Stimulated activated CD8-positive, alpha-beta memory T cell treated with anti-CD3 and anti-CD28 coated beads, Interleukin-4, amount 100 ng/mL, for 4 hours (primary cell): ENCODE measurements at places on chromosomes 5 and 9.

DNA sequence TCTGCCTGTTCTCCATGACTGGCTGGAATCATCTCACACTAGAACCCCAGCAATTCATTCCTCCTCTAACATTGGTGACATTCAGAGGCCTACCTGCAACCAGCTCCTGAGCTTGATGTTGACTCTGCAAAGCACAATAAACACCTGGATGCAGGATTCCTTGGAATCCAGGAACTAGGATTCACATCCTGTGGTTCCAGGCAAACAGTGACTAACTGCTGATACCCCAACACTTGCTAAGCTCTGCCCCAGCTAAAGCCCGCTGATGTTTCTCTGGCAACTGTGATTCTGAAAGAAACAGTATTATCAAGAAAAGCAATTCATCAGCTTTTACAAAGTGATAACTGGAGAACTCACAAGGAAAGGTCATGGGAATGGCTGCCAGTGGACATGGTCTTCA, 29.2 kb downstream of the SUSD1 start:
- DNase-seq: no peak

DNA sequence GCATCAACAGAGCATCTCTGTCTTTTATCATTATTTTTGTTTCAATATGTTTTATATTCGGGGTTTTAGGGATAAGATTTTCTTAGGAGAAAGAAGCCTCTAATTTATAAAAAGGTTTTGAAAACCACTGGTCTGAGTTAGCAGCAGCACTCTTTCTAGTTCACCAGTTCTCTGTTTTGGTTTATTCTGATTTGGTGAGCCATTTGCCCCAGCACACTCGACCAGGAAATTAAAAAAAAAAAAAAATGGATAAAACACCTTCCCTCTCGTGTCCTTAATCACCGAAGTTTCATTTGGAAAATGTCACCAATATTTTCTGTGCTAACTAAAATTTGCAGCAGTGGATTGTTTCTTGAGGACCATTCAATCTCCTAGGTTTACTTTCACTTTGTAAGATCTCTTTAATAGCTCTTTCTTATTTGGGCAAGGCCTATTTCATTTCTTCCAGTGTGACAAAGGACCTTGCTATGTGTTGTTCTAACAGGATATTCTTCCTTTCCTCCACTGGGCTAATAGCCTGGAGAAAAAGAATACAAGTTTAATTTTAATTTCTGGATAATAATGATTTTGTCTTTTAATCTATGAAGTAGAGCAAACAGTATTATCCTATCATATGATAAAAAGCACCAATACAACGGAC, 57.8 kb upstream of the ANXA1 start:
- no peak for DNase-seq

- no peak for DNase-seq
Observed at GRCh38 chr5:179008667-179009066, 13.5 kb upstream of the GRM6 start.

GRCh38 chr5:72587661-72588308, 80.6 kb upstream of the ZNF366 start:
- DNase-seq: no peak

DNA sequence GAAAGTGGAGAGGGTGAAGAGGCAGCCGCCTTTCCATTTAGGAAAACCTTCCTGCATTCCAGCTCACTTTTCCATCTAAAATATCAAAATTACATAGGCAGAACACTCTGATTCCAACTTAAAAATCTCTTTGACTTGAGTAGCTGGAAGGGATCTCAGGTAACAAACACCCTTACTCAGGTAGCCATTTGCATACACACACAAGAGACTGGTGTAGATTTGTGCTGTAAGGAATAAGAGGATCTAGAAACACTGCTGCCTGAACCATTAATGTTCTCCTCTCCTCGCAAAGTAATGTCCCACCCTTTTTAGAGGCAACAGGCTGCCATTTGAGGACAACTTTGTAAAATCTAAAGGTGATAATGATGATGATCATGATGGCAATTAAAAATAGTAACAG, 53.5 kb downstream of the BNC2 start:
- no peak for DNase-seq

DNA sequence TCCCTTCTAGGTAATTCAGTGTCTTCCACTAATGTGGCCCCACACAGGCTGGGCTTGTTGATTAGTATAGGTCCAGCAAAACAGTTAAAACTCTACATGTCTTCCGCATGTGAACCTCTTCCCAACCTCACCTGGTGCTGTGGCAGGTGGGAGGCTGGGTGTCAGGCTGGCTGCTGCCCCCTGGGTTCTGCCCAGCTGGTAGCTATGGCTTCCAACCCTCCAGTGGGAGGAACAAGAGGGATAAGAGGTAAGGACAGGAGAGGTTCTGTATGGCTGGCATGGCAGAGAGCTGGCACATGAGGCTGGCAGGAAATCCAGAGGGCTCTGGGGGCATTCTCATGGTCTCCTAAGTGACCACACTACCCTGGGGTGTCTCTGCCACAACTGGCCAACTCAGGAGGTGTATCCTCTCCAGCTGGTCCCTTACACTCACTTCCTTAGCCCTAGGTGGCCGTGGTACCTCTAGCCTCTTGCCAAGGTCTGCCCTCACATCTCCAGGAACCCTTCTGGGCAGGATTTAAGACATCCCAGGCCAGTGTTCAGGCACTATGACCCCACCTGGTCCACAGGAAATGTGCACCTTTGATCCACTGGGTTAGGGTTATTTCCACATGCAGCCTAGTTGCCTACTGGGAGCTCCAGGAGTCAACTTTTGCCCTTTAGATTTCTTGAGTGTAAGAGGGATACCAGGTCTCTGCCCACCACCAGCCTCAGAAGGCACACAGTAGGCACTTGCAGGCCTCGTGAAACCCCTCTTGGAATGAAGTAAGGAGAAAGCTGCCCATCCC, 41.7 kb downstream of the AHRR start:
- no peak for DNase-seq

DNA sequence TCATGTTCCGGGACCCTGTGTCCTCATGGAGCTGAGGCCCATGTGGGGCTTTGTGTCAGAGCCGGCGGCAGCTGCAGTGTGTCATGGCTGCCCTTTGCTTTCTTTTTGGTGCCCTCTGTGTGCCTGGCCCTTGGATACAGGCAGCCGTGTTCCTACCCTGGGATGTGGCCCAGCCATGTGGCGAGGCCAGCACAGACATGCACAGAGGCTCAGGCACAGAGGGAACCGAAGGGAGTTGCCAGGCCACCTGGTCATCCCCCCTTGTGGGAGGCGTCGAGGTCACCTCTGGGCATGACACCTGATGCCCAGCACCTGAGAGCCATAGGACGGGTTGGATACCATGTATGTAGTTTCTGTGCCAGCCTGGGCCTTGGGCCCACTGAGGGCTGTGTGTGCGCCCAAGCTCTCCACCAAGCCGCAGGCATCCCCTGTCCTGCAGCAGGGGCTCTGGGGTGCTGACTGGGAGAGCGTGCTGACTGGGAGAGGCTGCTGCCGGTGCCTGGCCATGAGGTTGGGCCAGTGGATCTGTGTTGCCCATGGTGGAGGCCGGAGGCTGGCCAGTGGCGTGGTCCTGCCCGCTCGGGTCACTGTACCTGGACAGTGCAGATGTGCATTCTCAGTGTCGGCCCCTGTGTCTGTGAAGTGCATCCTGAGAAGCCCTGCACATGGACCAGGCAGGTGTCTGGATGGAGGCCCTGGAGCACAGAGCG, 4.8 kb downstream of the NKD2 start:
- DNase-seq: no peak

GRCh38 chr9:125496313-125496834, 210.6 kb downstream of the MAPKAP1 start:
- DNase-seq: no peak

DNA sequence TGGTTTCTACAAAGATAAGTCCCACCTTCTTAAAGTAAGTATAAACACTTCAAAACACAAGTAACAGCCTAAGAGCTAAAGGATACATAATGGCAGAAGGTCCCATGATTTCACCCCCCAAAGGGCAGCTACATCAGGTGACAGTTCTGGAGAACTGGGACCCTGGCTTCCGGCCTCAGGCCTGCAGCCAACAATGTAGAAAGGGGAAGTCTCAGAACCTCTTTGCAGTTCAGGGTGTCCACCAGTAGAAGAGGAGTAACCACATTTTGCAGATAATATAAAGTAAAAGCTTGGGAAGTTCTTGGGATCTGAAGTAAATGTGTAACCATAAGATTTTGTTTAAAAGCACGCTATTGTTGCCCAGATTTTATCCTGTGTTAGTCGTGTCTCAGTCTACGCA, 267.4 kb upstream of the VLDLR start:
- DNase-seq: no peak

- DNase-seq: no peak
Observed at GRCh38 chr9:126564128-126564527, 49.6 kb upstream of the LMX1B start.

- no peak for DNase-seq
Observed at GRCh38 chr9:35861161-35861897, 8.9 kb downstream of the OR13J1 start.
